ENCODE measurements at places on chromosomes 6 and 20.

- DNase-seq: no peak
Measured at GRCh38 chr6:6890400-6890858, 217.3 kb upstream of the RREB1 start.

DNA sequence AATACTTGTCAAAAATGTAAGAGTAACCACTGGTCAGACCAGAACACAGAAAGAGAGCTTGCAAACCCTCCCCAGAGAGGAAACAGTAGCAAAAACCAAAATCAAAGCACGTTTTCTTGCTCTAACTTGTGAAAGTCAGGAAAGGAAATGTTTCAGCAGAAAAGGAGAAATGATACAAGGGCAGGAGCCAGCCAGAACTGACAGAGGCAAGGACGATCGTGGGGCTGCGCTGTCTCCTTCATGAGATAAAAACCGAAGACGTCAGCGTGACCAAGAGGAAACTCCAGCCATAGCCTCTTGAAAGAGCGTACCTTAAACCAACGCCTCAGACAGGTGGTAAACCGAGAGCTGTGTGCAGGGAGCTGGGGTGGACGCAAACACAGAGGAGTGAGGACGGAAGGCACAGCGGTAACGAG lies 27.5 kb downstream of the LAMA5 start:
- DNase-seq: no peak

DNA sequence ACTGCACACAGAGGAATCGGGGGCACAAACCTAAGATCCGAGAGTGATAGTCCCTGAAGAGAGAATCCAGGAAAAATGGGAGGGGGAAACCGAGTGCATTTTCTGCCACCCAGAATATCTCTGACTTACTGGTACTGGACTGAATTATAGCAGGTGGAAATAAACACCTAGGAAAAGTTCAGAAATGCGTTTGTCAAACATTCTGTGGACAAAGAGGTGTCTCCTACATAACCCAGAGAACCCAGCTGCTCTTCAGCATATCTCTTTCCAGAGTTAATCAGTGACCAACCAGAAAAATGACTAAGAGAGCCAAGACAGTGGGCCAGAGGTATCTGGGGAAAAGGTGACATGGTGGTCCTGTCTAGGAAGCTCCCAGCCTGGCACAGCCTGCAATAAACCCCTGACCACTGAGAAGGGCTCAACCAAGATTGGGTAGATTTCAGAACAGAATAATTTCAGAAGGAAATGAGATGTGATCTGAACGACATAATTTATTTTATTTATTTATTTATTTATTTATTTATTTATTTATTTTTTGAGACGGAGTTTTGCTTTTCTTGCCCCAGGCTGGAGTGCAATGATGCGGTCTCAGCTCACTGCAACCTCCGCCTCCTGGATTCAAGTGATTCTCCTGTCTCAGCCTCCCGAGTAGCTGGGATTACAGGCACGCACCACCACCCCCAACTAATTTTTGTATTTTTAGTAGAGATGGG lies 6.0 kb upstream of the VNN1 start:
- DNase-seq: no peak

- DNase-seq: no peak
Measured at GRCh38 chr20:63835021-63835858, 4.2 kb upstream of the ZBTB46 start.

DNA sequence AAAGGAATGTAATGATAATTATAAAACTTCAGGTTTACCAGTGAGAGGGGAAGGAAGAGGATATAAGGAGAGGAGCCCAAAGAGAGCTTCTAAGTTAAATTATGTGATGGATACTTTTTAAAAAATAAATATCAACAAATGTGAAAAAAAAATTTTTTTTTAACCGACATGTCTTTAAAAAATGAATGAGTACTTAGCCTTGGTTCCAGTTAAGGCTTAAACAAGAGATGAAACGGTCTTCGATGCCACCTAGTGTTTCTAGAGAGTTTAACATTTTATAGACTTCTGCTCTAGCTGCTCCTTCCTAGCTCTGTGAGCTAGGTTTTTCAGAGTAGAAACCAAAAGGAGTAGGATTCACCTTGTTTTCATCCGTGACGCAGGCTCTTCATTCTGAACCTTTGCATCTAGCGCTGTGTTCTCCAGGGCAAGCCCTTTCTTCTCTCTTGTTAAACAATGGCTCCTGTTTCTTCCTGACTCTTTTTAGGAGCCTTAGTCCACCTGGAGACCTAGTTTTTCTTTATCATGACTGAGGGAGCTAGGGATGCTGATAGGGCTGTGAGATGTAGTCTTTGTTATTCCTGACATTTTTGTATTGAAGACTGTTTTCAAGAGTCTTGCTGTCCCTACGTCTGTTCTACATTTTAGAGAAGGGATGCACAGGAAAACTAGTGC lies 42.4 kb upstream of the GNRH2 start:
- DNase-seq: no peak

DNA sequence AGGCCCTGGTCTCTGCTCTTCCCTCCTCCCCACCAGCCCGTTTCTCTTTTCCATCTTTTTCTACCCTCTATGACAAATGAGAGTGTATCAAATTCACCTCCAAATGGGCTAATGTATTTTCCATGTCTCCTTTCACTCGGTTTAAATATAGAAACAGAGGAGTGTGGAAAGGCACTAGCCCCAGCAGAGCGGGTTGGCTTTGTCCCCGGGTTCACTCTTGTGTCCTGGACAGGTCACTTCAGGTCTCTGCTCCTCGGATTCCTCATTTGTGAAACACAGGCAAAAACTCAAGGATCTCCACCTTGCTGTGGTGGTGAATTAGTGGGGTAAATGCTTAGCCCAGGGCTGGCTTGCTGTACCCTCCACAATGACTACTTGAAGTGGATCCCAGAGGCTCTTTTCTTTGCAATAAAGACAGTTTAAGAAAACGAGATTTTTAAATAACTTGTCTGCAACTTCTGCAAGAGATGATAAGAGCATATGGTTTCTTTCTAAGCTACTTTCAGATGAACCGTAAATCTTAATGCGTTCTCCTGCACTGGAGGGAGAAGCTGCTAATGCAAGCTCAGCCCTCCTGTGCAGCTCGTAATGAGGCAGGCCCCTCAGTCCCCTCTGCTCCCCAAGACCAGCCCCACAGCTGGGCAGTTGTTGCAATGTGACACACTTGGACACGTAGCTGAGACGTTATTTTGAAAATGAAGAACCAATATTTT lies 292.9 kb downstream of the THBS2 start:
- DNase-seq: no peak

DNA sequence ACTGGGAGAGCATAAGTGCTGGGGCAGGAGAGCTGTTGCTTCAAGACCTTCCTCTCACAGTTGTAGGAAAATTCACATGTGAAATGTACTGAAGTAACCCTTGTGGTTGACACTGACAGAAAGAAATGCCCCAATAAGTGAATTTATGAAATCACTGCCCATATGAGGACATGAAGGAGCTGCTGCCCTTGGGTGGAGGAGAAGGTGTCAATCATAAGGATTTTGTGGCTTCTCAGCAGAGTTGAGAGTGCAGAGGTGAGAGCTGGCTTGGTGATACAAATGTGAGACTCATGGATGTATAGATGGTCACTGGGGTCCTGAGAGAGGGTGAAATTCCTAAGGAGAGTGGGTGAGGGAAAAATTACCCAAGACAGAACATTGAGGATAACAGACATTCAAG lies 33.9 kb upstream of the CMTR1 start:
- no peak for DNase-seq

GRCh38 chr6:81387163-81387562 lies 365.3 kb downstream of the TENT5A start:
- no peak for DNase-seq

DNA sequence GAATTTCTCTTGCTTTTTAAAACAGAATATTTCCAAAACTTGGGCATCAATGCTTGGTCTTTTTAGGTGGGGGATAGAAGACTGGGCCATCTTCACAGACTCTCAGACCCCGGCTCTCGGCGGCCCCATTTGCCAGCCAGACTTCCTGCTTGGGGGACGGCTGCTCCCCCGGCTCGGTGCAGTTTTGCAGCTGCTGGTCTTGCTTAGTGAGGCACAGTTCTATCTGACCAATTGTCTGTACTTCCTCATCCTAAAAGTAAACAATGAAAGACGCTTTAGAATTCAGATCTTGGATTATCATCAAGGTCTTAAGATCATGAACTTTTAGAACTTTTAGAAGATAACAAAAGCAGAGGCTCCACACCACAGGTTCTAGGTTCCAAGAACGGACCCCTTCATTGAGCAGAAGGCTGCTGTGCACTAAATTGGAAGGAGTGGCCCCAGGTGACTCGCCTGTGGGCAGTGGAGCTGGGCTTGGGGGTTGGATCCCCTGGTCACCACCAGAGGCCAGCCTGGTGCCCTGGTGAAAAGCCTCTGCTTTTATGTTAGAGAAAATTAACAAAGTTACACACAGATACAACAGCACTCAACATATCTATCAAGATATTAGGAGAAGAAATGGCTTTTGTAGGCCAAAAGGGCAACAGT lies 26.7 kb downstream of the RNASET2 start:
- DNase-seq: no peak

DNA sequence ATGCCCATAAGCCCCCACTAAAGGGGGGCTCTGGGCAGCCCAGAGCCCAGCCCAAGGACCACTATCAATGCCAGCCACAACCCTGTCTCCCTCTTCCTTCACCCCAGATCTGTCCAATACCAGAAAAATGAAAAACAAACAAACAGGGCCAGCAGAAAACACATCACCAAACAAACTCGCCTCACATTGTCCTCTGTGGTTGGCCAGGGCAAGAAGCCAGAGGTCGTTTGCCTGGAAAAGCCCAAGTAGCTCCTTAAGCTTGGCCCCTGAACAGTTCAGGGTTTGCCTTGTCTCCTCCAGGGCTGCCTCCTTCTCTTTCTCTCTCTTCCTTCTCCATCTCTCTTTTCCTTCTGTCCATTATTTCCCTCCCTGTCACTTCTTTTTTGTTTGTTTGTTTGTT lies 10.1 kb upstream of the SCUBE3 start:
- DNase-seq: no peak

- no peak for DNase-seq
Measured at GRCh38 chr6:169289619-169290339, 36.1 kb upstream of the THBS2 start.

DNA sequence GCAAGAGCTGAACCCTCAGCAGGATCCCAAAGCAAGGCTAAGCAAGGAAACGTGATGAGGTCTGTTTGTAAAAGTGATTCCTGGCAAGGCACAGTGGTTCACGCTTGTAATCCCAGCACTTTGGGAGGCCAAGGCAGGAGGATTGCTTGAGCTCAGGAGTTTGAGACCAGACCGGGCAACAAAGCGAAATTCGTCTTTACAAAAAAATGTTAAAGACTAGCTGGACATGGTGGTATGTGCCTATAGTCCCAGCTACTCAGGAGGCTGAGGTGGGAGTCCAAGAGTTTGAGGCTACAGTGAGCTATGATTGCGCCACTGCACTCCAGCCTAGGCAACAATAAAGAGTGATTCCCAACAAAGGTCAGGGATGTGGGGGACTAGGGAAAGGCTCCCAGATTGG lies 4.1 kb upstream of the XKR7 start:
- no peak for DNase-seq

GRCh38 chr6:100899202-100899601 lies 18.1 kb upstream of the ASCC3 start:
- DNase-seq: no peak

DNA sequence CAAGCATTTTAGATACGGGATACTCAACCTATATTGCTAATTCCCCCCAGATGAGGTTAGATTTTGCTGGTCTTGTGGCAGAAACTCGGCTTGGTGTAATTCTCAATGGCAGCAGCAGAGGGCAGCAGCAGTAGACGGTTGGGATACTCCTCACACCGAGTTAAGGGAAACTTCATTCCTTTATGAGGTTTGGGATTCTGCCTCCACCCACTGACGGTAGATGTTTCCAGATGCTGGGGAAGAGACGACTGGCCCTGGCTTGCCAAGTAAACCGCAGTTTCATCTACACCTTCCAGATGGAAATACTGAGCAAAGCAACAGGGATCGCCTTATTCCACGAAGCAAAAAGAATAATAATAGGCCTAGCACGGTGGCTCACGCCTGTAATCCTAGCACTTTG lies 8.2 kb upstream of the TBC1D7 start:
- DNase-seq: peak; percentile 51

DNA sequence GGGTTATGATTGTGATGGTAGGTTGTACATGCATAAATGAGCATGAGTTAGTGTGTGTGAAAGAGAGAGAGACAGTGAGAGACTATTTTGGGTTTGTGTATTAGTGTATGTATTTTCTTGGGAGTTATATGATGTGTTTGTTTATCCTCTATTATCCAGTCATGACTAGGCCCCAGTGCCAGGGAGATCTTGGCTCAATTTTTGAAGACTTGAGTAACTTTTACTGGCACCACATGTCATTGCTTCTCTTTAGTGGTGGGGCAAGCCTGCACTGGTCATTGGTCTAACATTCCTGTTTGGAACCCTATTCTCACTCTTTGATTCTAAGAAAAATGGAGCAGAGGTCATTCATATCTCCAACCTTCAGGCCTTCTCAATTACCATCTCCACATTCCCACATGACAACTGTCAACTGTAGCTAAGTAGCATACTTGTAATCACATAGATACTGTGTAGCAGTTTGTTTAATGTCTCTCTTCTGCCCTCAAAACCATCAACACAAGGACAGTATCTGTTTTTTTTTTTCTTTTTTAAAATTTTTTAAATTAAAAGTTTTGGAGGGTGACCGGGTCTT lies 8.8 kb downstream of the L3MBTL1 start:
- DNase-seq: no peak

DNA sequence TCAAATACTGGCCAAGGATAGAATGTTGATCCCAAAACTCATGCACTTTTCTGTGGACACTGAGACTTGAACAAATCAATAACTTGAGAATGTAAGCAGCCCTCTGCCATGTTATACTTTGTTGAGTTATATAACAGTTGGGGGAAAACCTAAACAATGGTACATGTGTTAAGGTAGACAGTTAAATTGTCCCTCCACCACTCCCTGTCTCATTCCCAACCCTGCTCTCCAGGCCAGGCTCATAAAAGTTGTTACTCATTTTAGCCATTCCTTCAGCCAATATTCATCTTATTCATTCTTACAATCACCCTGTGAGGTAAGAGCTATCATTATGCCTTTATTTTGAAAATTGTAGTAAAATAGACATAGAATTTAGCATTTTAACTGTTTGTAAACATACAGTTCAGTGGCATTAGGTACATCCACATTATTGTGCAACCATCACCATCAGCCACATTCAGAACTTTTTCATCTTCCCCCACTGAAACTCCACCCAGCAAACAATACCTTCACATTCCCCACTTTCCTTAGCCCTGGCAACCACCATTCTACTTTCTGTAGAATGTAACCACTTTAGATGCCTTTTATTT lies 38.2 kb upstream of the IER3 start:
- no peak for DNase-seq

DNA sequence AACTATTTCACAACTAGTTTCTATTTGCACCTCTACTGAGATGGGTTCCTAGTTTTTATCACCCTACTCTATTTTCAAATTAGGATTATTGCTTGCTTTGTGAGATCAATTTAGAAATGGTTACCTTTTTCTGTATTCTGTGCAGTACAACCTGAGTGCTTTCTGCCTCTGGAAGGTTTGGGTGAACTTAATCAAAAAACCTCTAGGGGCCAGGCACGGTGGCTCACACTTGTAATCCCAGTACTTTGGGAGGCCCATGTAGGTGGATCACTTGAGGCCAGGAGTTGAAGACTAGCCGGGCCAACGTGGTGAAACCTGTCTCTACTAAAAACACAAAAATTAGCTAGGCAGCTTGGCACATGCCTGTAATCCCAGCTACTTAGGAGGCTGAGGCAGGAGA lies 63.3 kb downstream of the SCAF8 start:
- no peak for DNase-seq

- no peak for DNase-seq
Measured at GRCh38 chr20:44111712-44112335, 75.2 kb downstream of the JPH2 start.

- no peak for DNase-seq
Measured at GRCh38 chr6:167550941-167551627, 226.2 kb downstream of the TTLL2 start.
